CD8-positive, alpha-beta memory T cell (primary cell): ENCODE measurements at places on chromosomes 1 and 21. TPM values are rescaled to one million over a fixed set of nuclear protein-coding genes. Genes with fewer than 3 reads are reported as not detected.

GRCh38 chr1:77889671-77890070, 1.2 kb downstream of the NEXN start:
- DNase-seq = no peak

DNA sequence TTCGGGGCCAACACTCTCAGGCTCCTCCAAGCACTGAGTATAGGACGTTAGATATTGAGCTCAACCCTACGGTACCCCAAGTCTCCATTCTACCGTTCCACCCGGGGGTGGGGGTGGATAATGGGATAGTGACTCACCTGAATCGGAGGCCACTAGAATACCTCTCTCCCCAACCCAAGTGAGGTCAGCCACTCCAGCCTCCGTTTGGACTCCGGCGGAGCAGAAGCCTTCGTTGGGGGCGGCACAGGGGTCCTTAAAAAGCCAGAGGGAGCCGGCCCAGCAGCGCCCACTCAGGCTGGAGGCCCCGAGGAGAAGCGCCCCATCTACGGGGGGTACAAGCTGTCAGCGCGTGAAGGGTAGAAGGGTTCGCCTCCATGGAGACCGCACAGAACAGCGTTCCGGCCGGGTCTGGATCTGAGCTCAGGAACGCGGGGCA, 556 bp downstream of the WDR77 start:
- no peak for DNase-seq

- DNase-seq = no peak
Measured at GRCh38 chr1:162373541-162374260, 3.0 kb downstream of the SPATA46 start.

- no peak for DNase-seq
Measured at GRCh38 chr1:162347281-162347680, 29.4 kb downstream of the SPATA46 start.

- peak; percentile 67 for DNase-seq
Measured at GRCh38 chr1:47438165-47439016, 547 bp downstream of the FOXD2 start.

GRCh38 chr21:29075706-29076466, 2.4 kb upstream of the CCT8 start:
- DNase-seq = no peak

GRCh38 chr21:33993286-33994231, 78.0 kb upstream of the ATP5PO start:
- no peak for DNase-seq

- DNase-seq = no peak
Measured at GRCh38 chr1:199700551-199700950, 327.0 kb upstream of the NR5A2 start.

GRCh38 chr1:1357871-1358432, 403 bp downstream of the MXRA8 start:
- no peak for DNase-seq

DNA sequence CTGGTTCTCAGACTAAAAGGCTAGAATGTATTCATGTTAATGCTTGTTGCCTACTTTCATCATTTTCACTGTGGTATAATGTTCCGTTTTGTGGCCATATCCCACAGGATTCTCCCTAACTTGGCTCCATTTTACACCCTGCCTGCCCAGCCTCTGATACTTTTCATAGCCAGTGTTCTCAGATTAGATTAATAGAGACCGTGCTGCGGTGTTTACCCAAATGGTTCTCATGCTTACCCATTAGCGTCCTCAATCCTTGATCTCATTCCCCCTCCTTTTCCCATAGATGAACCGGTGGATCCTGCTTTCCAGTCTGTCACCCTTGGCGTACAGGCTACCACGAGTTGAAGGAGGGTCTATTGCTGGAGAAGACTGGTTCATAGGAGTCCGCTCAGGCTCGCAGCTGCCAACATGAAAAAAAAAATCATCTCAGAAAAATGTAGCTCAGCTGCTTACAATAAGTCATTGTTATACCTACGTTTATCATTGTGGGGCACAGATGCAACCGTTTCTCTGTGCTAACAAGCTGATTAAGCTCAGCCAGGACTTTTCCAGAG, 78.7 kb downstream of the SETD4 start:
- no peak for DNase-seq

DNA sequence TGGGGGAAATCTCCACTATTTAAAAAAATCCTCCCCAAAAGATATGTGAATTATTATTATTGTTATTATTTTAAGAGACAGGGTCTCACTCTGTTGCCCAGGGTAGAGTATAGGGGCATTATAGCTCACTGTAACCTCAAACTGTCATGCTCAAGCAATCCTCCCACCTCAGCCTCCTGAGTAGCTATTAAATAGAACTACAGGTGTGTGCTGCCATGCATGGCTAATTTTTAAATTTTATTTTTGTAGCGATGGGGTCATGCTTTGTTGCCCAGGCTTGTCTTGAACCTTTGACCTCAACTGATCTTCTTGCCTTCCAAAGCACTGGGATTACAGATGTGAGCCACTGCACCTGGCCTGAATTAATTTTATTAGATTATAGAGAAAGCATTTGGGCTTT, 116.8 kb downstream of the RABGAP1L start:
- DNase-seq = no peak

GRCh38 chr1:9198538-9199361, 35.8 kb upstream of the H6PD start:
- DNase-seq = no peak

- no peak for DNase-seq
Measured at GRCh38 chr1:25532970-25533369, 10.4 kb upstream of the LDLRAP1 start.

GRCh38 chr1:153780551-153780950, 5.3 kb downstream of the SLC27A3 start:
- no peak for DNase-seq

GRCh38 chr1:205247130-205247921, 19.6 kb downstream of the TMCC2 start:
- no peak for DNase-seq

DNA sequence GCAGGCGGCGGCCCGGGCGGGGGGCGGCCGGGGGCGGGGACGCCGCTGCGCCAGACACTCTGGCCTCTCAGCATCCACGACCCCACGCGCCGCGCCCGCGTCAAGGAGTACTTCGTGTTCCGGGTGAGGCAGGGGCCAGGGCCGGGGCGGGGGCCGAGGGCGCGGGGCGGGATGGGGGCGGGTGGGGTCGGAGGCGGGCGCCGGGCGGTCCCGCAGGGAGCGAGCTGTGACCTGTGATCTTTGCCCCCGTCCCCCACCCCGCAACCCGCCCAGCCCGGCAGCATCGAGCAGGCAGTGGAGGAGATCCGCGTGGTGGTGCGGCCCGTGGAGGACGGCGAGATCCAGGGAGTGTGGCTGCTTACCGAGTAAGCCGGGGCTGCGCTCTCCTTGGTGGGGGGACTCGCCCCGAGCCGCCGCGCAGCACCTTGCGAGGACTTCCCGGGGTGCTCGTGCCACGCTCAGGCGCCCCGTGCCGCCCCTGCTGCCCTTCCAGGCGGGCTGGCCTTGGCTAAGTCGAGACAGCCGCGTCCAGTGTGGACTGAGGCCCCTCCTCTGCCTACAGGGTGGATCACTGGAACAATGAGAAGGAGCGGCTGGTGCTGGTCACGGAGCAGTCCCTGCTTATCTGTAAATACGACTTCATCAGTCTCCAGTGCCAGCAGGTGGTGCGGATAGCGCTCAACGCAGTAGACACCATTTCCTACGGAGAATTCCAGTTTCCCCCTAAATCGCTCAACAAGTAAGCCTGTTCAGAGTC, 514 bp downstream of the TPRG1L start:
- no peak for DNase-seq

DNA sequence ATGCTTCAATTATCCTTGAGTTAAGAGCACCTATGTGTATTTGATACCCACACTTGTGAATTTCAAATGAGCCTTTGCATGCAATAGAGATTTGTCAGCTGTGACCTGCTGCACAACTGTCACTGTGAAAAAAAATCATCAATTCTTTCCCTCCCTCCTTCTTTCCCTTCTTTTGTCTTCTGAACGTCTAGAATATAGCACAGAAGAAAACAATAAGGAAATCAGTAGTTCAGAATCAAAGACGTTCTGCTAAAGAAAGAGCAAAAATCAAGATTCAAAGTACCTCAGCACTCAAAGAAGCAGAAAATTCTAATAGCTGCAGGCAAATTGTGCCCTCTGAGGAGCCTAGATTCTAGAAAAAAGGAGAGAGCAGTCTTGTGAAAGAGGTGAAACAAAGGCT, 1.7 kb upstream of the FMN2 start:
- no peak for DNase-seq

- no peak for DNase-seq
Measured at GRCh38 chr1:246647513-246647912, 76.7 kb upstream of the SCCPDH start.

DNA sequence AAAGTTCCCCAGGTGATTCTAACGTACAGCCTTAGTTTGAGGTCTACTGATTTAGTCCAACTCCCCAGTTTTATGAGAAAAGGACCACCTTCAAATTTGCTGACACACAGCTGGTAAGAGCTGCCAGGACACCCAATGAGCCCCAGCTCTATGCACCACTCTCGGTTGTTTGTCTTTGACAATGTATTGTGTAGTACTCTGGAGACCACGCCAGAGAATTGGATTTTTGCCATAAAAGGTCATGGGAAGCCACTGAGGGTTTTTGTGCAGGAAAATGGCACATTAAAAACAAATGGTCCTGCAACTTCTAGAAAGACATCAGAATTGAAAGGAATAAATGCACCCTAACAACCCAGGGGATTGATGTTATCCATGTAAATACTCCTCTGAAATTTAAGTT, 7.1 kb upstream of the IER5 start:
- DNase-seq = no peak

GRCh38 chr1:93750955-93751354, 69.3 kb upstream of the BCAR3 start:
- no peak for DNase-seq

GRCh38 chr1:68173936-68174737, 58.2 kb downstream of the WLS start:
- DNase-seq = no peak

DNA sequence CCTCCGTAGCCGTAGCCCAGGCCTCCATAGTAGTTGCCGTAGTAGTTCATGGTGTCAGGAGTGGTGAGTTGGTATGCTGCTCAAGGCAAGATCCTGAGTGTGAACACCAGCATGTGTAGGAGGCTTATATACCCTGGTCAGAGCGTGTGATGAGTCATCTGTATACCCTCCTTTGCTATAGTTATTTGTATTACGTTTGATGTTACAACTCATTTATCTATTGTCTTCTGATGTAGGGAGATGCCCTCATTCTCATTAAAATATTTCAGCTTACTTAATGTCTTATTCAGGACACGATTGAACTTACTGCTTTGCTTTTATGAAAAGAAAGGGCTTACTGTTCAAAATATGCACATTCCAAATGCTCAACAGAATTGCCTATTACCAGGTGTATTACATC, at the start of gene KRTAP19-5:
TSS of gene KRTAP19-5 (minus strand) at position 101 of the 400 bp plus-strand sequence. CDS start at position 50, 51 bp downstream.
- DNase-seq = no peak

DNA sequence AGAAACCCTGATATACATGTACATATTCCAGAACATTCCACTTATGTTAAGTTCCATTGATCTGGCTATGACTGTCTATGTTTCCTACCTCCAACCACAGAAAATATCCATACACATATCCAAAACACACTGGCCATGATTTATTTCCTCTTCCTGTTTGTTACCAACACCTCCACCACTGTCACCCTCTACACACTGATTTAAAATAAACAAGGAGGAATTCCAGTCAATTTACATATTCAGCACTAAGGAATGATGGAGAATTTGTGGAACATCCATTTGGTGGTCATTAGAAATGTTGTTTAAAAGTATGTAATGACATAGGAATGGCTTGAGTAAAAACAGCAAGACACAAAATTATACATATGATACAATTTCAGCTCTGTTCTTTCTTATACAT, 5.5 kb upstream of the STX6 start:
- DNase-seq = no peak

- DNase-seq = no peak
Measured at GRCh38 chr1:145974721-145975120, 10.2 kb downstream of the POLR3GL start.

DNA sequence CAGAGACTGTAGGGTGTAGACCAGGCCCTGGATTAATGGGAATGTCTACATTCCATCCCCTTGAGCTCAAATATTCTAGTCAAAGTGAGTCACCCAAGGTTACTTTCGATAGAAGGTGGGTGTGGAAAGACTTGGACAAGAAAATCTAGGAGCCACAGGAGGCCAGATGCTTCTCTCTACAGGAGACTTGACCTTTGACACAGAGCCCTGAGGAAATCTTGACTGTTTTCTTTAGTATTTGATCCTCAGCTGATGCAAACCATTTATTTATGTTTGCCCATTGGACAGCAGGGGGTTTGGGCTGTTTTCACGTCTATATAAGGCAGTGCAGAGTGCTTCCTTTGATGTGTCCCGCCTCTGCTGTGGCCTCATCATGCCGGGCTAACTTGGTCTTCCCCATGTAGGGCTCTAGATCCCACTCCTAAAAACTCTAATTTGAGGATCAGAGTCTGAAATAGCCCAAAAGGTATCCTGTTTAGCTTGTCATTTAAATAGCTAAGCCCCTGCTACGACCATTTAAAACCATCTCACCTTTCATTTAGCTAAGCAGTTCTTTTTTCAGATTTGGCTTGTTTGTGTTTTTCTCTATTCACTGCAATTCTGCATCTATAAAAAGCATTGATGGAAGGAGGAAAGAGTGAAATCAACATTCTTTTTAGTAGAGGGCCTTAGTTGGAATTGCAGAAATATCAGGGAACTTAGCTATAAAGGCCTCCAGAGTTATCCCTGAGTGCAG, 15.5 kb upstream of the MAP3K7CL start:
- no peak for DNase-seq

DNA sequence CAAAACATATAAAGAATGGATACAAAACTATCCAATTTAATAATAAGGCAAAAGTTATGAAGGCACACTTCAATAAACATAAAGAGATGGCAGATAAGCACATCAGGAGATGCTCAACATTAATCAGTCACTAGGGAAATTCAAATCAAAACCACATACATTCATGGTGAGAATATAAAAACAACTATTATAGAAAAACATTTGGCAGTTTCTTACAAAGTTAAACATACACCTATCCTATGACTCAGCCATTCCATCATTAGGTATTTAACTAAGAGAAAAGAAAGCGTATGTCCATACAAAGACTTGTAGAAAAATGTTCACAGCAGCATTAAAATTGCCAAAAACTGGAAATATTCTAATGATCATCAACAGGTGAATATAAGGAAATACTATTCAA, 44.3 kb downstream of the KIFAP3 start:
- DNase-seq = no peak

The AMY1B gene
- polyA plus RNA-seq = not detected

The WDR64 gene
- polyA plus RNA-seq = 0.48 TPM

The BGLAP gene
- polyA plus RNA-seq = not detected

The BRINP2 gene
- polyA plus RNA-seq = not detected

The CLDN17 gene
- not detected for polyA plus RNA-seq

The DPYD gene
- 43.9 TPM for polyA plus RNA-seq

The PSEN2 gene
- 9.8 TPM for polyA plus RNA-seq

The PDPN gene
- not detected for polyA plus RNA-seq

The OLFML2B gene
- polyA plus RNA-seq = not detected

The RABGGTB gene
- 7.5 TPM for polyA plus RNA-seq

The RAB3B gene
- 0.01 TPM for polyA plus RNA-seq

The HTR6 gene
- not detected for polyA plus RNA-seq

The CD1E gene
- polyA plus RNA-seq = not detected

The TSACC gene
- polyA plus RNA-seq = 0.84 TPM

The LCE1D gene
- not detected for polyA plus RNA-seq

The PYHIN1 gene
- 110 TPM for polyA plus RNA-seq

The THEMIS2 gene
- 63.3 TPM for polyA plus RNA-seq

The CCDC185 gene
- not detected for polyA plus RNA-seq

The RNU1-2 gene
- not detected for polyA plus RNA-seq

The TUFT1 gene
- 1.8 TPM for polyA plus RNA-seq

The EPHB2 gene
- not detected for polyA plus RNA-seq
